ENCODE measurements at places on chromosomes 5 and 9. TPM values are rescaled to one million over a fixed set of nuclear protein-coding genes. Genes with fewer than 3 reads are reported as not detected.

IFNB1 gene
- total RNA-seq = not detected

DNA sequence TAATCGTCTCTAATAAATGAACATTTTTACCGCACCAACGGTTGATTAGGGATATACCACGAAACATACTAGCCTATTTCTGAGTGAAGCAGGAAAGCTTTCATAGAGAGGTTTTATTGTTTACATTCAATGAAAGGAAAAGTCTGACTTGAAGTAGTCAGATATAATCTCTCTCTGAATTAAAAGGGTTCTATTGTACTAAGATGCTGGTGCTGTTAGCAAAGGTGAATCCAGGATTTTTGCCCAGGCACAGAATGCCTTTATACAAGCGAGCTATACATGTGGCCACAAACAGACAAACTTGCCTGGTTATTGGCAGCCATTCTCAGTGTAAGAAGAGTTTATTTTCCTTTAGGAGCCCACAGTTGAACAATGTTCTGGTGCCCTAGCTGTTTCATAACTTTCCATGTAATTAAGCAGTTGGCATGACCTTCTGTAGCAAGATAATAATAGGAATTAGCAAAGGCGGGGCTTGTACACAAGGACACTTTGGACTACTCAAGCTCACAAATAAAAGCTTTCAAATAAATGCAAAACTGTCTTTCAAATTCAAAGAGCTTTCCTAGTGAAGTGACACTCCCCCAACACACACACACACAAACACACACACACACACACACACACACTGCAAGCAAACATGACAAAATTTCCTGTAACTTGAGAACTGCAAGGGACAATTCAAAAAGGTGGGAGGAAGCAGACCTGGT lies 198.7 kb upstream of the MAP3K1 start:
- peaks cover 15% of the 10 kb centered on the region for H3K36me3 ChIP-seq
- H3K27ac ChIP-seq = no peak overlapping the region
- H3K4me3 ChIP-seq = no peak overlapping the region
- H3K4me1 ChIP-seq = peaks cover 10% of the 10 kb centered on the region
- no peak for DNase-seq

DNA sequence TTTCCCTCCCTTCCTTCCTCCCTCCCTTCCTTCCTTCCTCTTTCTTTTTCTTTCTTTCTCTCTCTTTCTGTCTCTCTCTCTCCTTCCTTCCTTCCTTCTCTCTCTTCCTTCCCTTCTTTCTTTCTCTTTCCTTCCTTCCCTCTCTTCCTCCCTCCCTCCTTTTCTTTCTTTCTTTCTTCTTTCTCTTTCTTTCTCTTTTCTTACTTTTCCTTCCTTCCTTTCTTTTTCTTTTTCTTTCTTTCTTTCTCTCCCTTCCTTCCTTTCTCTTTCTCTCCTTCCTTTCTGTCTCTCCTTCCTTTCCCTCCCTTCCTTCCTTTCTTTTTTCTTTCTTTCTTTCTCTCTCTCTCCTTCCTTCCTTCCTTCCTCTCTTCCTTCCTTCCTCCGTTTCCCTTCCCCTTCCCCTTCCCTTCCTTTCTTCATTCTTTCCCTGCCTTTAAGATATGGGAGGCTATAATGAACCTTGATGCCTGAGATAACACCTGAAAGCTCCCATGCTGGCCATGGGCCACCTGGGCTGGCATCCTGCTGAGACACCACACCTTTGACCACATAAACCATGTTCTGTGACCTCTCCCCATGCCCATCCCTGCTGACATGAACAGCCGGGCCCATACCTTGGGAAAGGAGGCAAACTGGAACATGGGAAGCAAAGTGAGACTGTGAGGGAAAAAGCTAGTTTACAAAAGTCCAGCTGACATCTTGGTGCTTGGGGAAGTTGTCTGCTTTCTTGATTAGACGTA lies 197.8 kb upstream of the ZNF618 start:
- no peaks in the 10 kb centered on the region for H3K36me3 ChIP-seq
- no peak overlapping the region for H3K4me3 ChIP-seq
- no peak overlapping the region for H3K27ac ChIP-seq
- peaks cover 50% of the 10 kb centered on the region for H3K27me3 ChIP-seq
- peaks cover 9% of the 10 kb centered on the region for H3K4me1 ChIP-seq

GRCh38 chr9:19495186-19496028 lies 86.6 kb downstream of the ACER2 start:
- no peak overlapping the region for H3K27ac ChIP-seq
- DNase-seq = no peak
- H3K4me1 ChIP-seq = no peaks in the 10 kb centered on the region
- H3K27me3 ChIP-seq = peaks cover 2% of the 10 kb centered on the region
- no peaks in the 10 kb centered on the region for H3K36me3 ChIP-seq
- no peak overlapping the region for H3K4me3 ChIP-seq

GRCh38 chr9:102986425-102986824 lies 8.7 kb upstream of the CYLC2 start:
- no peak overlapping the region for H3K27ac ChIP-seq
- no peak overlapping the region for H3K4me3 ChIP-seq
- no peak for DNase-seq
- H3K4me1 ChIP-seq = no peaks in the 10 kb centered on the region

DNA sequence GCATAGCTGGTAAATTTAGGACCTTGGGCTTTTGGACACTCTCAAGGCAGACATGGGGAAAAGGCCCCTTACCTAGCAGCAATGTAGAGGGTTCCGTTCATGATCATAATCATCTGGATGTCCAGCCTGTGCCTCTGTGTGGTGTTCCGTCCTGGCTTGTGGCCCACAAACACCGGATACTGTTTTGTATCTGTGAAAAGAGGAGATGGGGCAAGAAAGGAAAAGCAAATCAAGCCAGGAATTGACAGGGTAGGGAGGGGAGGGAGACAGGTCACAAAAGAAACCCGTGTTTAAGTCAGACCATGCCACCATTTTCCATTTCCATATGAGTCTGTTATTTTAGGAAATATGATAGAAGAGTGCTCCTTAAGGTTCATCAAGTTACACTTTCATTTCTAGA lies 72.5 kb downstream of the SEMA6A start:
- H3K36me3 ChIP-seq = peaks cover 9% of the 10 kb centered on the region
- H3K4me3 ChIP-seq = no peak overlapping the region
- H3K27ac ChIP-seq = no peak overlapping the region
- no peaks in the 10 kb centered on the region for H3K27me3 ChIP-seq
- H3K4me1 ChIP-seq = peaks cover 51% of the 10 kb centered on the region

DNA sequence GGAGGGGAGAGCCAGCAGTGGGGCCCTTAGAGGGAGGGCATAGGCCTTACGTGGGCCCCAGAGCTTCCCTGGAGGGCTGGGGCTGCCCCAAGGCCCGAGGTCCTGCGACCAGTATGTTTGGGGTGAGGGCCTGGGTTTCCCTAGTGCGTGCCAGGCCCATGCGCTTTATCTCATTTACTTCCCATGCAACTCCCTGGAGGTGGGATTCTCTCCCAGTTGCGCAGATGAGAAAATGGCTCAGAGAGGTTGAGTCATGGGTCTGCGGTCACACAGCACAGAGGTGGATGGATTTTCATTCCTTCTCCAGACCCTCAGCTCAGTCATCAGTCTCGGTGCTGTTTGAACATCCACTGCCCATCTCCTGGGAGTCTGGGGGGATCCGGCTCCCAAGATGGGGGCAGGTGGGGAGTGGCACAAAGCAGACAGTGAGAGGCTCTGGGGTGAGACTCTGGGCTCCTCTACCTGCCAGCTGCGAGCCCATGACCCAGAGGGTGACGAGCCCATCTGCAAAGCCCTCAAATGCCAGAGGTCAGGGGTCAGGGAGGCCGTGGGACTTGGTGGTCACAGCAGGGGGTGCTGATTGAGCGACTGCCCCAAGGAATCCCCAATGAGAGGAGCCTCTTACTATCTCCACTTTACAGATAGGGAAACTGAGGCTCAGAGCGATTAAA lies 171.2 kb downstream of the GAPVD1 start:
- H3K4me1 ChIP-seq = peaks cover 8% of the 10 kb centered on the region
- no peak overlapping the region for H3K27ac ChIP-seq
- no peaks in the 10 kb centered on the region for H3K27me3 ChIP-seq
- H3K36me3 ChIP-seq = no peaks in the 10 kb centered on the region

- no peak for DNase-seq
- H3K4me3 ChIP-seq = no peak overlapping the region
- H3K4me1 ChIP-seq = no peaks in the 10 kb centered on the region
- peaks cover 80% of the 10 kb centered on the region for H3K27me3 ChIP-seq
Measured at GRCh38 chr9:132125944-132126679, 35.7 kb upstream of the NTNG2 start.

DNA sequence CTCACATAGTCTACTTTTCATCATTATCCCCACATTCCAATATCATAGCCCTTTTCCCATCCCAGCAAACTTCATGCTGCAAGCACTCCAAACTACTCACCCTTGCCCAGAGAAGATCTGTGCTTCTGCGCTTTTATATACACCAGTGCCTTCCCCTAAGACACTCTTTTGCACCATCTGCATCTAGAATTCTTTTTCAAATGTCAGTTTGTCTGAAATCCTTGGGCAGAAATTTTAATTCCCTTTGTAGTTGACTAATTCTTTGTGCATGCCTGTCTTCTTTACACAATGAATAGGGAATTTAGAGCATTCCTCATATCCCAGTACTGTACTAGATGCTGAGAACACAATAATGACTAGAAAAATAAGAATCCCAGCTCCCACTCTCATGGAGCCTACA lies 298.9 kb downstream of the KCNN2 start:
- no peak overlapping the region for H3K4me3 ChIP-seq
- DNase-seq = no peak
- no peak overlapping the region for H3K27ac ChIP-seq
- no peaks in the 10 kb centered on the region for H3K36me3 ChIP-seq
- no peaks in the 10 kb centered on the region for H3K4me1 ChIP-seq

GRCh38 chr5:77133061-77133758 lies 46.1 kb upstream of the ZBED3 start:
- no peak overlapping the region for H3K4me3 ChIP-seq
- H3K36me3 ChIP-seq = peaks cover 11% of the 10 kb centered on the region
- H3K27ac ChIP-seq = no peak overlapping the region
- no peaks in the 10 kb centered on the region for H3K4me1 ChIP-seq
- DNase-seq = no peak
- H3K27me3 ChIP-seq = no peaks in the 10 kb centered on the region
